Foreskin keratinocyte (primary cell): ENCODE measurements at places on chromosomes 4 and X. TPM values are rescaled to one million over a fixed set of nuclear protein-coding genes. Genes with fewer than 3 reads are reported as not detected.
A peak's percentile ranks its signal among the peaks of the same experiment; 100 is the strongest.

DNA sequence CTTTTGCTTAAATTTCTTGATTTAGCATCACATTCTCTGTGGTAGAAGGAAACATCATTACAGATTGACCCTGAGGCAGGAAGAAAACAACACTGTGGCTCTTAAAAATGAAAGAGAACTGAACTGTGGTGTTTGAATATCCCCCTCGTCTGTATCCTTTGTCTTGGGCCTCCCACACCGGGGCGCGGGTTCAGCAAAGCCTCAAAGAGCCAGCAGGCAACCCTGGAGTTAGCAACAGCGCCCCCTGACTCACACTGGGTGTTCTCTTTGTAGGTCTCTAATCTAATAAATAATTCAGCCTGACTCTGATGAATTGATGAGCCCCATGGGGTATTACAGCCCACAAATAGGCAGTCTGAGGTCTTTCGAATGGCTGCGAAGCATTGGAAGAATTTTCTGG lies 46.1 kb upstream of the CTSO start:
- DNase-seq, result no peak

DNA sequence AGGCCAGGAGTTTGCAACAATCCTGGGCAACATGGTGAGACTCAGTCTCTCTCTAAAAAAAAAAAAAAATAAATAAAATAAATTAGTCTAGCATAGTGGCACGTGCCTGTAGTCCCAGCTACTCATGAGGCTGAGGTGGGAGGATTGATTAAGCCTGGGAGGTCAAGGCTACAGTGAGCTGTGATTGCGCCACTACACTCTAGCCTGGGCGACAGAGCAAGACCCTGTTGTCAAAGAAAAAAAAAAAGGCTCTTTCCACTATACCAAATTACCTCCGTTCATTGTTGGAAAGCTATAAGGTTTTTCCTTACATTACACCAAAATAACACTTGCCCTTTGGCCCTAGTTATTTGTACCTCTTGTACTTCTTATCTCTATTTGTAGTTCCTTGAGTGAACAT lies 9.9 kb upstream of the PRSS48 start:
- DNase-seq, result no peak

DNA sequence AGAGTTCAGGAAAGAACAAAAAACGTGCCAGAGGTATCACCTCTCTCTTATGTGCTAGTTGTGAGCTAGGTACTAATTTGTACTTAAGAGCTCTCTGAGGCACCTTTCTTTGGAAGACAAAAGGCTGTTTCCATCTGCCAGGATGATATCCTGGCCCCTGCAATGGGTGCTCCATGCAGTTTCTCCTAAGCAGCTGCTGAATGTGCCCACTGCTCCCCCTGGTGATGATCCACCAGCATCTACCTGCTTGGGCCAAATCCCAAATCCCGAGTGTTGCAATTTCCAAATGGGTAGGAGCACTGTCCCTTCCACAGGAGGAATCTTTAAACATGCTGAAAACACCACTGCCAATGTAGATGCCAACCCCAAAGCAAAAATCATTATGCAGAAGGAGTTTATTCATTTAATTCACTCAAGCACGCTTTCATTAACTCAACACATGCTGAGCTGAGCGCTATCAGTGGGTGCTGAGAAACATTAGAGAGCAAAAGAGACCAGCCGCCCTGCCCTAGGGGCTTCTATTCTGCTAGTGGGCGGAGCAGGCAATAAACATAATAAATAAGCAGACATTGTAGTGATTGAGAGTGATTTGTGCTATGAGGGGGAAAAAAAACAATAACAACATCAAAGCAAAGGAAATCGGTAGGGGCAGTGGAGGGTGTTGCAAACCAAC lies 69.6 kb upstream of the C4orf50 start:
- no peak for DNase-seq

The XAGE2 gene
- not detected in 2 replicates for total RNA-seq

GRCh38 chr4:107792711-107793110 lies 32.0 kb upstream of the SGMS2 start:
- no peak for DNase-seq

DNA sequence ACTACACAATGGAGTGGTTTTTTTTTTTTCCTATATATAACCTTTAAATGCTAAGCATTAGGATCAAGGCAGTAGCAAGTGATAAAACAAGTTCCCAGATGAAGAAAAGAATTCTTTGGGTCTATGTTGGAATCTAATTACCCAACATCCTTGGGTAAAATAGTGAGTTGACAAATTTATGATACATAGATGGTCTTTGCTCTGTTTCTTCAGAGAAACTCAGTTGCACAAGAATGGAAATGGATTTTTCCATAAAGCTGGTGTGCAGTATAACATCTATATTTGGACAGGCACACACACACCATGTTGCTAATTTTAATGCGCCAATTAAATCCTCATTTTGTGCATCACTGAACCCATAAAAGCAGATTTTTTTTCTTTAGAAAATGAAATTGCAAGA lies 137.0 kb upstream of the MED14 start:
- DNase-seq, result no peak

DNA sequence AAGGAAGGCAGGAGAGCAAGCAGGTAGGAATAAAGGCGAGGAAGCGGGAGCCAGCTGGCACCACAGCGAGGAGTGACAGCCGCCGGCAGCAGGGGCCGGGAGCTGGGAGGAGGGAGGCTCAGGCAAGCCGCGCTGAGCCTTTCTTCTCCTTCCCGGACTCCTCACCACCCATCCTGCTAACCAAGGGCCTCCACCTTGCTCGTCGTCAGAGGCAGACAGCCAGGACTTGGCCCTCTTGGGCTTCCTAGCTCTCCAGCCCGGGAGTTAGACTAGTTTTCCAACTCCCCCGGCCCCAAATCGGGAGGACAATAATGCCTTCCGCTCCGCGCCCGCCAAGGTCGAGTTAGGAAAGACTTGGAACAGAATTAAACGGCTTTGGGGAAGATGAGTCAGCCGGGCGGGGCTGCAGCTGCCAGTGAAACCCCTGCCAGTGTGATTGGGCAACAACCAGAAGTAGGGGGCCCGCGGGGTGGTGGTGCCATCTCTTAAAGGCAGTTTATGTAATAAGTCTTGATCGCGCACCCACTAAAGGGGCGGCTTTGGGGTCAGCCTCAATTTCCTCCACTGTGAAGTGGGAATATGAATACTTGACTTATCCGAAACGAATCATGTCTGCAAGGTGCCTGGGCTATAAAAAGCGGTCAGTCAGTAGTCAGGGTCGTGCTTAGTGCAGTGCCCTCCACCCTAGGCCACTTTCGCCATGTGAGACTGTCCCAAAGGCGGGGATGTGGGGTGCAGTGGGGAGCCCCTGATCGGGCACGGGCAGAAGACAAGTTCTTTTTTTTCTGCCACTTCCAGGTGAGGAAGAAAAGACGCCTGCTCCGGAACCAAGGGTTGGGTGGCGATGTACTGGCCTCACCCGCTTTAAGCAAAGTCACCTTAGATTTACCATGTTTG lies 6.7 kb upstream of the HSD17B10 start:
- peak; percentile 45 for DNase-seq

DNA sequence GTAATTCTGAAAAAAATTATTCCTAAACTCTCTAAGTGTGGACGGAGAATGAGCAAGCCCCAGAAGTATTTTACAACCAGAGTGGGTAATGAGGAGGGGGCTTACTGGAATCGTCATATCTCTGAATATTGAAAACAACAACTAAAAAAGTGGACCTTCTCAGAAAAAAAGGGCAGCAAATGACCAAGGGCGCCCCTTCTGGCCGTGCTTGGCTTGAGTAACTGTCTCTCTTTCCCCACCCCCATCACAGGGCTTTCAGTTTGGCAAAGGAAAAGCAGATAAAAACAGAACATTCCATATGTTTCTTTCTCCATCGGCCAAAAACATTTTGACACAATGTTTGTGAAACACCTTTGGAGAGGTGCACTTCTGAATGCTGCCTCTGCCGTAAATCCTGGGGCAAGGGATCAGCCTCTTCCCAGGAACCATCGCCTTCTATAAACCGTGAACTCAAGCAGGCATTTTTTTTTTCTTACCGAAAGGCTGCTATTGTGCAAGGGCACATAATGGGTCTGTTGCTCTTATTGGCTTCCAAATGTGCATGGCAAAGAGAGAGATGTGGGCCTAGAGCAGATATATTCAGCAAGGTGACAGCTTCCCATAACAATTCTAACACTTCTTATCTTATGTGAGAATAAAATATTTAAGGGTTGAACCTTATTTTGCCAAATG lies 115.4 kb downstream of the PARM1 start:
- no peak for DNase-seq

The NCAPG gene
- total RNA-seq, result 43.4 and 55.2 TPM in 2 replicates

The TMEM150C gene
- 0.14 TPM in 2 replicates for total RNA-seq

The GPR34 gene
- total RNA-seq, result not detected in 2 replicates

The TCEAL8 gene
- total RNA-seq, result 96.0 and 110 TPM in 2 replicates

DNA sequence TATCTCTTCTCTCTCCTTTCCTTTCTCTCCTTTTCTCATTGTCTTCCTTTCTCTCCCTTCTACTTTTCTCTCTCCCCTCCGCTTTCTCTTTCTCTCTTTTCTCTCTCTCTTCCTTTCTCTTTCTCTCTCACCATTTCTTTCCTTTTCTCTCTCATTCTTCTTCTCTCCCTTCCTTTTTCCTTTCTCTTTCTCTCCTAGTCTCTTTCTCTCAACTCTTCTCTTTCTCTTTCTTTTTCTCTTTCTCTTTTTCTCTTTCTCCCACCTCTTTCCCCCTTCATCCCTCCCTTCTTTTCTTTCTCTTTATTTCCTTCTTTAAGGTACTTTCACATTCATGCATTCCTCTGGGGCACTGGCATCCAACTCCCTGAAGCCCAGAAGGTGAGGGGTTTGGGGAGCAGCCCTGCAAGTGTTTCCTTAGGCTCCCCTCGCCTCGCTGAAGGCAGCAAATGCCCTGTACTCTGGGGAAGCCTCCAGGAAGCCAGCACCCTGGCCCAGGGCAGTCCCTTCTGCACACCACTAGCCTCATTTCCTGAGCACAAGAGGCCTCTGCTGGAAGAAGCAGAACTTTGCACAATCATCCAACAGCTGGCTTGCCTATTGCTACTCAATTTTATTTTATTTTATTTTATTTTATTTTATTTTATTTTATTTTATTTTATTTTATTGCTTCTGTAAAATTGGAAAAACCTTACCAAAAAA lies 124.2 kb downstream of the NFKB1 start:
- DNase-seq, result peak; percentile 24

DNA sequence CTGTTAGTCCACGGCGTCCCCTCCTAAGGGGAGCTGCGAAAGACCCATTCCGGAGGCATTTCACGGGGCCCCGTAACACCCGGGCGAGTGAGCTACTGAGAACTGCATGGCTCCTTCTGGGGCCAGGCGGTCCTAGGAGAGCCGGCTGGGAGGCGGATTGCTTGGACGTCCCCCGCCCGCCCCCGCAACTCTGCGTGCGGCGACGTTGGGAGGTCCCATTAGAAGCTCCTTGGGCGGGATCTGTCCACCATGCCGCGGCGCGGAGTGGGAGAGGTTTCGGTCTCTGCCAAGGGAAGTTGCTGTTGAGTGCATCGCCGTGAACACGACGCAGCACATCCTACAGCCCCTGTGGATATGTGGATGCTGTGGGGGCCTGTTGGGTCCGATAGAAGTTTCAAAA lies 85.4 kb upstream of the IGFBP7 start:
- DNase-seq, result no peak

GRCh38 chr4:171644430-171645057 lies 168.7 kb upstream of the GALNTL6 start:
- no peak for DNase-seq

The PABPC1L2A gene
- not detected in 2 replicates for total RNA-seq

GRCh38 chrX:119190091-119190681 lies 45.9 kb upstream of the PGRMC1 start:
- DNase-seq, result no peak

The FAAH2 gene
- total RNA-seq, result 0.92 TPM in 2 replicates

The MCF2 gene
- 0.21 and 0.31 TPM in 2 replicates for total RNA-seq

DNA sequence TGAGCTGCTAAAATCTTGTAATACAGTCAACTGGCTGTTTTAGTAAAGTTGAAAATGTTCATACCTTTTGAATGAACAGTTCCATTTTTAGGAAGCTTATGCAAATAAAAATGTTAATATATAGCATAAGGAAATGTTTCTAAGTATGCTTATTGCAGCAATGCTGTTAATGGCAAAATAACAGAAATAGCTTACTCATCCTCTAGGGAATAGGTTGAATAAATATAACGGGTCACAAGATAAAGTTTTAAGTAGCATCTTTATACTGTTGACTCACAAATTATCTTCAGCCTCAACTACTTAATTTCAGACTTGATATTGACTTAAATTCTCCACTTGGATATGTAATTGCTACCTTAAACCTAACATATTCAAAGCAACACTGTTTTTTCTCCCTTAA lies 27.7 kb downstream of the HERC3 start:
- DNase-seq, result no peak

DNA sequence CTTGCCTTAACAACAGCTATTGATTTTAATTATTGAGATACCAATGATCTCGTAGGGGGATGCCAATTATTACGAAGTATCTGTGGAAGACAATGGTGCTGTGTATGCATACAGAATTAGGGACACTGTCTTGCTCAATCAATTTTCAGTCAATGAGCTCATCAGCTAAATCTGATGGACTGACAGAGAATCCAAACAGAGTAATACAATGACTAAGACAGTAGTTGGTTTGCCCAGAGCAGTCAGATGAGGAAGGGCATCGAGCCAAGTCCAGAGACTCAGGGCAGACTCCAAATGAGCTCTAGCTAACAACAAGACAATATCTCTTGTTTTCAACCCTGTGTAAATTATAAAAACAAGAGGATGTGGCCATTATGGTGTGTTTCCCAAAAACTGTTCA lies 14.7 kb upstream of the GSX2 start:
- DNase-seq, result peak; percentile 93

GRCh38 chr4:26086621-26087441 lies 172.8 kb downstream of the SMIM20 start:
- DNase-seq, result no peak

The TMEM31 gene
- not detected in 2 replicates for total RNA-seq

The GABRG1 gene
- not detected in 2 replicates for total RNA-seq

DNA sequence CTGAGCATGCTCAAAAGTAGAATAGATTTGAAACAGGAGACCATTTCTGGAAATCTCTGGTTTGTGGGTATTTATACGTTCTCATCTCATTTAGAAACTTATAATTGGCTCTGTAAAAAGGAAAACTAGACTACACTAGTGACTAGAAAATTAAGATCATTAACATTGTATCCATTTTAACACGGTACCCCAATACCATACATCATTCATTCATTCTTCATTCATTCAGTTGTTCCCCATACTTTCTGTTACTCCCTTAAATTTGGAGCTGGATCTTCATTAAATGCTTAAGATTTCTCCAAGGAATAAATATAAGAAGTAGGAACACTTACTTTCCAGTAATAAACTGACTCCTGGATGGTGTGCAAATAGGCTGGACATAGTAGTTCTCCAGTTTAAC lies 1.3 kb downstream of the ARSJ start:
- DNase-seq, result no peak

GRCh38 chr4:73013310-73013709 lies 56.2 kb downstream of the COX18 start:
- DNase-seq, result no peak

The CCDC160 gene
- not detected in 2 replicates for total RNA-seq

DNA sequence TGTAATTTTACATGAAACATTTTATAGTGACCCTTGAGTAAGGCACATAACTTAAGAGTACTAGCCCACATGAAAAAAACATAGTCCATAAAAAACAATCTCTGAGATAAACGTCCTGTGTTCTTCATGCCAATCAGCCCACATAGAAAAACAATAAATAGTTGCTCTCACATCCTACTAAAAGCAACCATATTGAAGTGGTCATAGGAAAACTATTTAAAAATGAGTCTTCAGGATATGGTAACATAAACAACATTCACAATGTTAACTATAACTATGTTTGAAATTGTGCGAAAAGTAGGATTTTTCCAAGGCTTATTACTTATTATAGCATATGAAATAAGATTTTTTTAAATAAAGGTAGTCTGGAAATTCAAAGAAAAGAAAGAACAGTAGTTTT lies 77.1 kb upstream of the EPHA5 start:
- no peak for DNase-seq

- no peak for DNase-seq
These were observed 2.4 kb upstream of the AFF2 start for GRCh38 chrX:148498067-148498466.
